Skeletal muscle cell (primary cell): ENCODE measurements at places on chromosomes 2 and 18.

- no peak for DNase-seq
Observed at GRCh38 chr2:221567809-221568208, 4.3 kb downstream of the EPHA4 start.

GRCh38 chr2:241849616-241850543, 8.8 kb downstream of the PDCD1 start:
- DNase-seq, result no peak

DNA sequence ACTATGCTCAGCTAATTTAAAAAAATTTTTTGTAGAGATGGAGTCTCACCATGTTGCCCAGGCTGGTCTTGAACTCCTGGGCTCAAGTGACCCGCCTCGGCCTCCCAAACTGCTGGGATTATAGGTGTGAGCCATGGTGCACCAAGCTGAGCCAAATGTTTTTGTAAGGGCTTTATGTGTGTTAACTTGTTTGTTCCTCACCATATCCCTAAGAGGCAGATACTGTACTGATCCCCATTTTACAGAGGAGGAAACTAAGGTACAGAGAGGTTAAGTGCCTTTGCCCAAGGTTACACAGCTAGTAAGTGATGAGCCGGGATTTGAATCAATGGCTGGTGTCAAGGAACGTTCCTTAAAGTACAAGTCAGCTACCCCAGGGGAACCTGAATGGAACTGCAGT, 85.3 kb upstream of the KLF7 start:
- no peak for DNase-seq

DNA sequence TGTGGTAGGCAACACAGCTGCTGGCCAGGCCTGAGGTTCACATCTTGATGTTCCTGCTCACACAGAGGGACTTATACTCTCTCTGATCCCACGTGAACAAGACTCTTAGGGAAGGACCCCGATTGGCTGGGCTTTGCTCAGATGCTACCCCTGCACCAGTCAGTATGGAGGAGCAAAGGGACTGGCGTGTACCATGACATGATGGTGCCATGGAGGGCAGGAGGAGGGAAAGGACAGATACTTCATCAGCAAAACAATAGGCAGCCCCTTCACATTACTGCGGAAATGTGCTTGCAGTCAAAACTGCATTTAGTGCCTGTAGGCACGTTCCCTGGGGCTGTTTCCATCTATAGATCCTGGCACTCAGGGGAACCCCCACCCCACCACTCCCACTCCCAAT, 42.7 kb downstream of the ZFP36L2 start:
- no peak for DNase-seq

GRCh38 chr2:168538133-168538532, 82.1 kb downstream of the CERS6 start:
- DNase-seq, result no peak
